Stimulated activated CD4-positive, alpha-beta T cell treated with anti-CD3 and anti-CD28 coated beads, Interleukin-4, amount 100 ng/mL, for 1 hour (primary cell): ENCODE measurements at places on chromosomes 7 and 10.
A peak's percentile ranks its signal among the peaks of the same experiment; 100 is the strongest.

- DNase-seq: no peak
Observed at GRCh38 chr7:90552521-90552920, 43.6 kb upstream of the CDK14 start.

- no peak for DNase-seq
Observed at GRCh38 chr10:53997953-53998352, 803.1 kb downstream of the PCDH15 start.

- DNase-seq: peak; percentile 28
Observed at GRCh38 chr10:73889014-73889413, 14.7 kb upstream of the CAMK2G start.

DNA sequence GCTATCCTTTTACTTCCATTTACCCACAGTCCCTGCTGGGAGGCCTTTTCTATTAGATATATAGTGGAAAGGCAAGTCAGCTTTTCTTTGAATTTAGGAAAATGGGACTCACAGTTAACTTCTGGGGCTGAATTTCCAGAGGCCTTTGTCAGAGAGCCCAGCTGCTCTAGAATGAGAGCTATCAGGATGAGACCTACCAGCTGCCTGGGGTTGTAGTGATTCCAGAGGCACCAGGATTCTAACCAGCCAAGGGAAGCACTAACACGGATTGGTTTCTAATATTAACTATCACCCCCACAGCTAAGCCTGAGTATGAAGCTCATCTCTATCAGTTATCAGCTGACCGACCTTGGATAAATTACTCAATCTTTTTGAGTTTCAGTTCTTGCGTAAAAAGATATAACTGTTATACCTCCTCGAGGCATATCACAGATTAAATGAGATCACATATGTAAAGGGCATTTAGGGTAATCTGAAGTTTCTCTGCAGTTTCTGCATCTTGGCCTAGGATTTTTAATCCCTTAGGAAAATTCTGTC is 56.6 kb upstream of the CALD1 start:
- DNase-seq: no peak
